ENCODE measurements at places on chromosomes 3 and 15.

DNA sequence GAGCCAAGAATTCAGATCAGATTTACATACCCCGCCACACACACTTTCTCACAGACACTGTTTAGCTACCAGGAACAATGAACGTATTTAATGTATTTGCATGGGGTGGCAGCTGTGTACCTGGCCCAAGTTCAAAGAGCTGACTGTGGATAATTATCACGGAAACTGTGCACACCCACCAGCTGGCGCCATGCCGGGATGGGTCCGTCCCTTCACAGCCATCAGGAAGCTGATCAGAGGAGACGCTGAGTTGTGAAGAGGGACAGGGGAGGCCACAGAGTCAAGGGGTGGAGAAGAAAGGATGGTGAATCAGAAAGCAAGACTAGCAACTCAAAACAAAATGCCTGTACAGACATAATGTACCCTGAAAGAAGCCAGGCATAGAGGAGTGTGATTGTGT, 13.1 kb upstream of the PLA2G4D start:
- no peak for DNase-seq

DNA sequence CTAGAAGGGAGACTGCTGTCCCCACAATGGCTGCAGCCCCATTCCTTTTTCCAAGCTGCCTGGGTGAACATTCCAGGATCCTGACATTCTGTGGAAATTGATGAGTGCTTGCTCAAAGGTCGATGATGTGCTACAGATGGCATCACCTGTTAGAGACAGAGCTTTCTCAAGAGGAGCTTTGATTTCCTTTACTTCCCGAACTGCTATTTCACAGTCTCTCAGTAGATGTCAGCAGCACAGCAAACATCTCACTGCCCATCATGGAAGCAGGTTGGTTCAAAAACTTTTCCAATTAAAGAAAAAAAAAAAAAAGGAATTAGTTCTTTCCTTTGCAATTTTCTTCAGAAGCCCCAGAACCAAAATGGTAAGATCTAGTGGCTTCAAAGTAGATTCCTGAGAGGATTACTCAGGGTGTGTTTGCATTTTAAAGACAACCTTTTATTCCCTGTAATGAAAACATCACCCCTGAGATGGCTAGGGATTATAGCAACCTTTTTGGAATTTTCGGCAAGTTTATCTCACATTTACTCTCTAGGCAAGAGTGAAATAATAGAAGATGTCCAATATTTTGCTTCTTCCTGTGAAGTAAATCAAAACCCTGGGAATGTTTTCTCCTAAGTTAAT, 44.8 kb downstream of the POLR2M start:
- DNase-seq: peak; percentile 49

DNA sequence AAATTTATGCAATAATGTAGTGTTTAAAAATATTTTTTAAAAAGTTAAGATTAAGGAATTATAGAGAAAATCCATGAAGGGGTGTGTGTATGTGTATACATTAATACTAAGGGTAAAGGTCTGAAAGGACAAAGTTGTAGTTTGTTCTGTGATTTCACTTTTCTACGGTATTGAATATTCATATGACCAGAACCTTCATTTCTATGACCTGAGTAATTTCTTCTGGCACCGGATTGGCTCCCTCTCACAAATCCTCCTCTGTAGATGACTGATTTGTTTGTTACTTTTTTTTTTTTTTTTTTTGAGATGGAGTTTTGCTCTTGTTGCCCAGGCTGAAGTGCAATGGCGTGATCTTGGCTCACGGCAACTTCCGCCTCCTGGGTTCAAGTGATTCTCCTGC, 20.9 kb downstream of the GMPS start:
- DNase-seq: no peak

- DNase-seq: no peak
Observed at GRCh38 chr15:80695911-80696661, 976 bp downstream of the ABHD17C start.

GRCh38 chr15:69265347-69265955, 33.3 kb upstream of the PAQR5 start:
- peak; percentile 18 for DNase-seq

DNA sequence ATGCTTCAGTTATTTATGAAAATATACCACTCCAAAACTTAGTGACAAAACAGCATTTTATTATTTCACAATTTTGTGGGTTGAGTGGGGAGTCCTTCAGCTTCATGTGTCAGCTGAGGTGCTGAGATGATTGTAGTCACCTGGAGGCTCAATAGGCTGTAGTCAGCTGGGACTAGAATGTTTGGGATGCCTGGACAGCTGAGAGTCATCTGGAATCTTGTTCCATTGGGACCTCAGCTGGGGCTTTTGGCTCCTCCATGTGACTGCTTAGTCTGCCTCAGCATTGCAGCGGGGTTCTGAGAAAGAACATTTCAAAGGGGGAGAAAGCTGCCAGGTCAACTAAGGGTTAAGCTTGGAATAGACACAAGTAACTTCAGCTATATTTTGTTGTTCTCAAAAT, 13.4 kb downstream of the STT3B start:
- DNase-seq: peak; percentile 56

DNA sequence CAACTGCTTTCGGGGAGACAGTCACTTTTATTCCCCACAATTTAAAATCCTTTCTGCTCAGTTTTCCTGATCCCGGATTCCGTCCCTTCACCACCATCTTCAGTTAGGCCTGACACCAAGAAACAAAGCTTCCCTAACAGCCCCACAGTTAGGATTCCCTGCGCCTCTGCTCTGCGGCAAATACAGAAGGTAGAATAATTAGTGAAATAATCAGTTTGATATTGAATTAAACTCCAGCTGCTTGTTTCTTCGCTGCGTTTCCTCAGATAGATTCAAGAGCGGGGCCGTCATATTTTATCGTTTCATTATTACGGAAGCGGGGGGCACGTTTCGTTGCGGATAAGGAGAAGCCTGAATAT, 1.3 kb upstream of the EOMES start:
- no peak for DNase-seq

DNA sequence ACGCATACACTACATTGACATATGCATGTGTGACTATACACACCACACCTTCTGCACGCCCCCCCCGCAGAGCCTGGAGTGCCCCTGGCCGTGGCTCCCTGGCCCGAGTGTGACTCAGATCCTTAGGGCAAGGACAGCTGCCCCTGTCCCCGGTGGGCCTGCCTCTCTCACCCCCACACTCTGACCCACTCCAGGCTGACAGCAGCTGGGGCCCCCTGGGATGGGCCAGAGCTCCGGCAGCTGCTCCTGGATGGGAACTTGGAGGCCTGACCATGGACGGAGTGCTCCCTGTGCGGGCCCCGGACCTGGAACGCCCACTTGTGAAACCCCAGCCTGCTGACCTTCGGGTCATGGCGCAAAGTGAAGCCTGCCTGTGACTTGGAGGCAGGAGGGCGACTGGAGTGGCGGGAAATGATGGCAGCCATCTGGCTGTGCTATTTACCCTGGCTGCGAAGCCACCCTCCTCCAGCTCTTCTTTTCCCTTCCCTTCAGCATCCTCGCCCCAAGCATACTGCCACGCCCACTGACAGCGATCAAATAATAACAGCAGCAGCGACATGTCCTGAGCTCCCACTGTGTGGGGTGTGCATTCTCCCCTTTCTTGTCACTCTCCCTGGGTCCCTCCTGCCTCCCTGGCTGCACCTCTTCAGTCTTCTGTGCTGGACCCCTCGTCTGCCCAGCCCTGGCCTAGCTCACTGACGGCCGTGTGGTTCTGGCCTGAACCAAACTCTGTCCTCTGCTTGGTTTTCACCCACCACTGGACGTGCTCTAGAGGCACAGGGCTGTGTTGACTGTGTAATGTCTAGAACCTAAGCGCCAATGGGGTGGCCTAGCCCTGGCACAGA, 90.7 kb upstream of the MEF2A start:
- DNase-seq: no peak

DNA sequence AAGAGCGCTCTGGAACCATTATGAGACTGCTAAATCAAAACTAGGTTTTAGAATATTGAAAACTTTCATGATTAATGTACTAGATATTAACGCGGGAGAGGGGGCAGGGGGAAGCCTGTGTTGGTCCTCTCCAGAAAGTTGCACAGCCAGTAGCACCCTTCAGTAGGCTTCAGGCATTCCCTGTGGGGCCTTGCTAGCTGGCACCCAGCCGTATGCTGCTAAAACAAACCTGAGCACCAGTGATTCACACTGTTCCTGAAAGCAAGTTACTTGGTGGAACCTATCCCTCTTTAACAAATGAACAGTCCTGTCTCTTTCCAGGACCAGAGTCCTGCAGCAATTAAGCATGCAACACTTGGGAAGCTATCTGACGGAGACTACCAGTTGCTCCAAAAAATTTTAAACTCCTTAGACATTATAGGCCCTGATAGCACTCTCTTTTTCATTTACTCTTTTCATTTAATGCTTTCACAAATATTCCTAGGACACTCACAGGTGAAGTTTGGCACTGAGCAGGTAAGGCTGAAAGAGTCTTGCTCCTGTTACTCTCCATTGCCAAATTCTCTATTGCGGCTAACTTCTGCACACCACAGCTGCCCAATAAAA, 1.2 kb upstream of the ATRIP start:
- DNase-seq: no peak

- no peak for DNase-seq
Observed at GRCh38 chr3:98553753-98554152, 22.0 kb downstream of the GPR15 start.

- DNase-seq: no peak
Observed at GRCh38 chr15:76439542-76439941, 103.0 kb downstream of the ISL2 start.

DNA sequence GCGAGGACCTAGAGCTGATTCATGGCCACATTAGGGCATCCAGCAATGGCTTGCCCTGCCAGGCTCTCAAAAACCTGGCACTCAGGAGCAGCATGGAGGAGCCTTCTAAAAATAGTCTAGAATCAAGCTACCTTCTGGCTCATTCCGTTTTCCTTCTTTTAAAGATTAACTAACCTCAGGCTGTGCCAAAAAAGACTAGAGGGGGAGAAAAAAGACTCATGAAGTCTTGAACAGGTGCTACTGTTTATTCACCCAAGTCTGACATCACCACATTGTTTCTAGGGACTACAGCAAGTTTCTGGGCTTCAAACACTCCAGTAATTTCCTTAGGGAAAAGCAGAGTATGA, 125.8 kb downstream of the TNIK start:
- no peak for DNase-seq

GRCh38 chr15:59237924-59238331, 31.3 kb downstream of the LDHAL6B start:
- DNase-seq: no peak

DNA sequence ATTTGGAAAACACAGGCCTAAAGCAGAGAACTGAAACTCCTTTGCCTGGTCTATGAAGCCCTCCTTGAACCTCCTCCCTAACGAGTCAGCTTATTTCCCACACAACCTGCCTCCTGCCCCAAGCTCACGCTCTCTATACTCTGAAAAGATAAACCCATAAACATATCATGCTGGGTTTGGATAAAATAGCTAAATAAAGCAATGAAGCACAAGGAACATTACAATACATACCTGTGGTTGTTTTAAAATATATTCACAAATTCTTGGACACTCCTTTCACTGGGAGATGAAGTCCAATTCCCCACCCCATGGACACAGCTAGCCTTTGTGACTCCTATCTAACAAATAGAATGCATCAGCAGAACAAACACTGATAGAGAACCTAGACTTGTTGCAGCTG, 98.2 kb downstream of the PLCH1 start:
- DNase-seq: no peak

GRCh38 chr15:64137226-64137833, 14.2 kb upstream of the SNX22 start:
- DNase-seq: no peak

- DNase-seq: no peak
Observed at GRCh38 chr3:148735597-148735996, 37.9 kb downstream of the AGTR1 start.

- peak; percentile 97 for DNase-seq
Observed at GRCh38 chr3:86948822-86949221, 42.1 kb downstream of the VGLL3 start.

DNA sequence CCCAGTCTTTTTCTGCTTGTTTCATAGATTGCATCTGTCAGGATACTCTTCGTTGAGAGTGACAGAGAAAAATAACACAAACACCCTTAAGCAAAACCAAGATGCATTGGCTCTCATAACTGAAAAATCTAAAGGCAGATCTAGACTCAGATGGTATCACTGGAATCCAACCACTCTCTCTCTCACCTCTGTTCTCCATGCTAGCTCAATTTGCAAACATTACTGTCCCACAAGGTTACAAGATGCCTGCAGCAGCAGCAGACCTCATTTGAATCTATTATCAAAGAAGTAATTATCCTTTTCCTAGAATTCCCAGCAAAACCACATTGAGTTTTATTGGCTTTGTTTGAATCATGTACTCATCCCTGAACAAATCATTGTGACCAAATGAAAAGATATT, 19.1 kb upstream of the PCOLCE2 start:
- no peak for DNase-seq

DNA sequence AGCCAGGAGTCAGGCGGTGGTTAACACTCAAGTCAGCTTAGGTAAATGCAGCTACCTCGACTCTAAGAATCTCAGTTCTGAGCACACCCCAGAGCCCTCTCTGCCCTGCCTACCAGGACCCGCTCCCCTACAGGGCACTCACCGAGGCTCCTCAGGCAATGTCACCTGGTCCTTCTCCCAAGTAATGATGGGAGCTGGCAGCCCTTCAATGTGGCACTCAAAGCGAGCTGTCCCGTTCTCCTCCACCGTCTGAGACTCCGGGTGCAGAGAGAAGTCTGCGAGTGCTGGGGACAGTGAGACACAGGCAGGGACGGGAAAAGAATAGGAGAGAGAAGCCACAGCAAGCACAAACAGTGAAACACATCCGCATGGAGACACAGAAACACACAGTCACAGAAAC, 12.7 kb downstream of the IGDCC4 start:
- no peak for DNase-seq

- peak; percentile 44 for DNase-seq
Observed at GRCh38 chr15:49225572-49226281, 55.7 kb downstream of the GALK2 start.

DNA sequence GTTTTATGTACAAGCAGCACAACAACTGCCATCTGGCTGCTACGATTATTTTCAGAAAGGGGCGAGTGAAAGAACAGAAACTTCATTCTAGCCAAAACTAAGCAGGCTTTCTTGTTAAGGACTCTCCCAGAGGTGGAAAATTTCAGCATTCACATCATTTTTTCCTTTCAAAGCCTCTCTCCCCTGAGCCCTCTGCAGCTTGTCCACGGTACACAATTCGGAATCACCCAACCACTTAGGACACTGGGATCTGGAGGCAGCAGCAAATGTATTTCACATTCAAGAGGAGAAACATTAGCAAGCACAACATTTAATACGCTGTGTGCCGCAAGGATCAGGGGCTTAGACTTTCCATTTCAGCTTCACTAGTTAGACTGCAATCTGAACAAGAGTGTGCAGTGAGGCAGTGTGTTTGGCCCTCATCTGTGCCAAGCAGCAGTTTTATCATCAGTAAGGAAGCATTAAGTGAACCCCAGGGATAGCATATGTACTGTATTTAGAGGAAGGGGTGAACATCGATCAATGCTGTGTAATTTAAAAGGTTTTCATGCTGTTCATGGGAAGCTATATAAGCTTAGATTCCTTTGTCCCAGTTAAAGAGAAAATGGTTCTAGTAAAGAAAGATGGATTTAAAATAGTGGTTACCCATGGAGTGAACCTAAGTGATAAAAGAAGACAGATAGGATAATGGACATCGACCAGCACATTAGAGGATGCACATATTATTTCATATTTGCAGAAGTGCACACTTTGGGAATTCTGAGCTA, 504.9 kb downstream of the TBL1XR1 start:
- no peak for DNase-seq

All from fibroblast of skin of abdomen (primary cell).